Transverse colon (tissue), 4 donors: ENCODE measurements at places on chromosomes 11 and 22. TPM values are rescaled to one million over a fixed set of nuclear protein-coding genes. Genes with fewer than 3 reads are reported as not detected.

GRCh38 chr11:35911013-35911412, 32.8 kb upstream of the LDLRAD3 start:
- no peak for DNase-seq

- no peak for DNase-seq
Observed at GRCh38 chr11:115456019-115456418, 48.2 kb downstream of the CADM1 start.

DNA sequence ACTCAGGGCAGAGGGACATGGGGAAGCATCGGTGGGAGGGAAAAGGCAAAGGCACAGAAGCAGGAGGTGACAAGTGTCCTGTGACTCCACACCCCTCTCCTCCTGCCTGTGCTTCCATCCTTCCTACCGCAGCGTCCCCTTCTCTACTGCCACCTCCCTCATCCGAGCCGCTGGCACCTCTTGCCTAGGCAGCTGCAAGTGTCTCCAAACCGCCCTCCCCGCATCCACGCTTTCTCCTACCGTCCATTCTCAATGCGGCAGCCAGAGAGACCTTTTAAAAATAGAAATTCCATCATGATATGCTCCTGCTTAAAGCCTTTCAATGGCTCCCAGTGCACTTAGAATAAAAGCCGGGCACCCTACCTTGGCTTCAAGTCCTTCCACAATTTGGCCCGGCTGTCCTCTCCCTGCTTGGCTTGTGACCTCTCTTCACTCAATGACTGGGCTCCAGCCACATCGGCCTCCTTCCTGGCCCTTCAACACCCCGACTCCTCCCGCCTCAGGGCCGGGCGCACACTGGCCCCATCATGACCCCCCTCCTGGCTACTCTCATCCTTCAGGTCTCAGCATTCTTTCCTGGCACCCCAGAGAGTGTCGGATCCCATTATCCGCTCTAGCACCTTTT, 16.5 kb downstream of the LRRC10B start:
- no peak for DNase-seq

DNA sequence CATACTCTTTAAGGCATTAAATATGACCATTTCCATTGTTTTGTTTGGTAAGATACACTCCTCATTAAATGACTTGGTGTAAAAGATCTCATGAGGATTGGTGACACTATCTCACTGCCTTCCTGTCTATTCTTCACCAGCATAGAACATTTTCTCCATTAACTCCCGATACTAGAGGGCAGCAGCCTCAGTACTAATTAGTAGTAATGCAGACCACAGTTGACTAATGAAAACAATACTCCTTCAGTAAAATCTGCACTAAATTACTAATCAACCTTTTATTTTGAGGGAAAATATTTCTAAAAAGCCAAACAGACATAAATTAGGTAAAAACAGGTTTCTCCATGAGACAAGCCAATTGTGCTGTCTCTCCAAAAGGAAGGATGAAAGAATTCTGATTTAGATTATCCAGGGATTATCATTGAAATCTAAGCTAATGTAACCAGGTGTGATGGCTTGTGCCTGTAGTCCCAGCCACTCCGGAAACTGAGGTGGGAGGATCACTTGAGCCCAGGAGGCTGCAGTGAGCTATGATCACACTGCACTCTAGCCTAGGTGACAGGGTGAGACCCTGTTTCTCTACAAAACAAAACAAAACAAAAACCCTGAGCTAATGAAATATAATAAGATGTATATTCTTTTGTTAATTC, 9.4 kb downstream of the PGM2L1 start:
- peak; percentile 58 for DNase-seq

- peak; percentile 30 for DNase-seq
Observed at GRCh38 chr22:42432020-42432596, at the start of gene NFAM1. NFAM1 (minus strand) TSS chr22:42432403; CDS start chr22:42432357, 46 bp downstream.

GRCh38 chr11:32891657-32892354, 805 bp upstream of the QSER1 start:
- no peak for DNase-seq

DNA sequence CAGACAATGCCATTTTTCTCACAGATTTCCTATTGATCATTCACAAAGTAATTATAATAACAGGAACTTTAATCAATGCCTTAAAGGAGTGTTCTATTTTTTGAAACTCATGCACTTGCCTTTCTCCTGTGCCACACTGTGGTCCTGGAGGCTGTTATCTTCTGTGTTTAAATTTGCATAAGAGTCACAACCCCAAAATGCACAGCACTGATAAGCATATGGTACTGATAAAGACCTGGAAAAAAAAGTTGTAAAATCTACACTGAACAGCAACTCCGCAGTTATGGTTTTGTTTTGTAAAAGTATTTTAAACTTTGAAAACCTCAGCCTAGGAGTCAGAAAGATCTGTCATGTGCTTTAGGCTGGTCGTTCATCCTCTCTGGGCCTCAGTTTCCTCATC, 9.1 kb upstream of the CCDC34 start:
- DNase-seq: no peak

HTR3A gene
- not detected for total RNA-seq
